ENCODE measurements at places on chromosomes 3 and 15.

- DNase-seq: no peak
Observed at GRCh38 chr15:62059108-62059815, 985 bp downstream of the VPS13C start.

GRCh38 chr3:41808152-41808551, 153.8 kb downstream of the ULK4 start:
- no peak for DNase-seq

DNA sequence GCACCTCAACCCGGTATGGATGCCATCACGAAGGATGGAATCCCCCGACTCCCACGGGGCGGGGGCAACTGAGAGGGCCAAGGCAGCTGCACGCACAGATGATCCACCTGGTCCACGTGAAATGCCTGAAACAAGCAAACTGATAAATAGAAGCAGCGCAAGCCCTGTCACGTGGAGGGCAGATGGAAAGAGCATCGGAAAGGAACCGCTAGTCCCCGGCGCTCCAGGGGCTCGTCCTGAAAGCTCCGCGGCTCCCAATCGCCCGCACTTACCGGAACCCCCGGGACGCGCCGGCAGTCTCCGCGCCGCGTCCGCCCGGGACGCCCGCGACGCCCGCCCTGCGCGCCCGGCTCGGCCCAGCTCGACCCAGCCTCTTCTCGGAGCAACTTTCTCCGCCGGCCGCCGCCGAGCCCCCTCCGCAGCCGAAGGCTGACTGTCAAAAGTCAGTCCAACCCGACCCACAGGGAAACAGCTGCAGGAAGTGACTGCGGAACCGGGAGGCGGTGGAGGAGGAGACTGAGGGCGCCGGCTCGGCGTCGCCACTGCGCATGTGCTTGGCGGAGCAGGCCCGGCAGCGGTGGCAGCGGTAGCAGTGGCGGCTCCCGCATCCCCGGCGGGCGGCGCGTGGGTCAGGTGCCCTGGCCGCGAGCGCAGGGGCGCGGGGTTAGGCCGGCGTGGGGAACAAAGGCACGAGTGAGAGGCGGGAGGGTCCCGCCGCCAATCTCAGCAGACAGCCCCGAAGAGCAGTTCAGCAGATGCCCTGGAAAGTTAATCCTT, at the start of gene ZMAT3:
Gene ZMAT3 (minus strand): TSS at position 487 of the 777 bp plus-strand sequence. CDS start 4,057 bp downstream, outside the sequence.
- peak; percentile 84 for DNase-seq

GRCh38 chr3:145889730-145890129, 271.3 kb downstream of the PLOD2 start:
- no peak for DNase-seq

DNA sequence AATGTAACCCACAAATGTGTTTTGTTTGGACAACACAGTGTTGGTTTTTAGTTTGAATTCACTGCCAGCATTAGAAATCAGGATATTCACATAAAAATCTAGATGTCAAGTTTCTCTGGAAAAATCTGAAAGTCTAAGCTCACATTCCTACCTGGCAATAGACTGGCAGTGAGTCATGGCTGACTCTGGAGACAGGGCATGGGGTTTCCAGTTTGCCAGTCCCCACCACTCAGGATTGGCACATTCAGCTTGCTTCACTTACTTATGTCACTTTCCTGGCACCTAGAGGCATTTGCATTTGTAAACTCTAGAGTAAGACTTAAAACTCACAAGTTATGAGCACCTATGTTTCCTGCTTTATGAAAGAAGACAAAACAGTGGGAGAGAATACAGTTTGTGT, 19.1 kb upstream of the SEC61A1 start:
- DNase-seq: no peak

- no peak for DNase-seq
Observed at GRCh38 chr3:622314-622713, 425.8 kb downstream of the CHL1 start.

DNA sequence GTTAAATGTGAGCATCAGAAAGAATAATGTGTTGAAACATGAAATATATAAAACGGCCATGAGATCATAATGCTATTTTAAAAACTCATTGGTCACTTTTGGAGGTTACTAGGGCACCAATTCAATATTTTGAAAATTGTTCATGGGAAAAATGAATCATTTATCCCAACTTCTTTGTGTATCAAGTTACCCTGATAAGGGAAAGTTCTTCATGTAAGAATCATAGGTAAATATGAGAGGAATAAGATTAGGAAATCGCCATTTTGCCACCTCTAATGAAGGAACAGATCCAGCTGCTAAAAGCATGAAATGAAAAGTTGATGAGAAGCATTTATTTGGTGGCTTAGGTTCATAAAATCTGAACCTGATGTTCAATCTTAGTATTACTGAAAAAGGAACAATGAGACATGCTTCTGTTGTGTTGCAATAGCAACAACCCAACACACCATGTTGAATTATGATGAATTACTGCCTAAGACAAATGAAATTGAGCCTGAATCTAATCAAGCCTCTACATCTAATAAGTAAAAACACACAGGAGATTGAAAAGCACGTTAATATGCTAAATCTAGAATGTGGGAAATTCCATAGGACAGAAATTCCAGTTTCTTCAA, 32.5 kb downstream of the ABHD5 start:
- no peak for DNase-seq

DNA sequence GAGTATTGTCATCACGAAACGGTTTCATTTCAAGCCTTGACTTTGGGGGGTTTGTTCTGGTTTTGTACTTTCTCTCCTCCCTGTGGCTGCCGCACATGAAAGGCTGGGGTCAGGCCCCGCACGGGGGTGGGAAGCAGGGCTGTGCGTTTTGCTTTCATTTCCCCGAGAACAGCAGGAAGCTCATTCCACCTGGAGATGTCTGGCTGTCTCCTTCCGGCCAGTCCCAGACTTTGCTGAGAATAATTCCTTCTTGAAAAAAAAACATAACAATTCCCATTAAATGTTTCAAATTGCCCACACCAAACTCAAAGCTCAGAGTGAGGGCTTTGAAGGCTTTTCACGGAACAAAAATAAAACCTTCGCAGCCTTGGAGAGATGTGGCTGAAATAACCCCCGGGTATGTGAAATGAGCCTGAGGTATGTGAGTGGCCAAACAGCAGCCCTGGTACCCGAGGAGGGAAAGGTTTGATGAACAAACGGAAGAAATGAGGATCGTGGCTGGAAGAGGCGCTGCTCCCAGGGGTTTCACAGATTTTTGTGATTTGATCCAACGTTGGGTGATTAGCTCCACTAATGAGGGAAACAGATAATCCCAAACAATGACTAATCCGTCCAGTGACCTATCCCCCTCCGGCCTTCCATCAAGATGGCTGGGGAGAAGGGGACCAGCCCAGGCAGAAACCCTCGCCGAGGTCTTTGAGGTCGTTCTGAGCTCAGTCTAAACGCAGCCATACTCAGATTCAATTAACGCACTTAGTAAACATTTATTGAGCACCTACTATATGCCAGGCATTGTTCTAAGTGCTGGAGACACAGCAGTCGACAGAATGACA, 126.9 kb upstream of the MEF2A start:
- DNase-seq: peak; percentile 19

All from lung (tissue), 17 donors.